Kidney (tissue), 22 donors: ENCODE measurements at places on chromosomes 1 and 21.

- no peak for DNase-seq
These were observed 247.6 kb downstream of the KCNJ6 start for GRCh38 chr21:37668462-37669239.

DNA sequence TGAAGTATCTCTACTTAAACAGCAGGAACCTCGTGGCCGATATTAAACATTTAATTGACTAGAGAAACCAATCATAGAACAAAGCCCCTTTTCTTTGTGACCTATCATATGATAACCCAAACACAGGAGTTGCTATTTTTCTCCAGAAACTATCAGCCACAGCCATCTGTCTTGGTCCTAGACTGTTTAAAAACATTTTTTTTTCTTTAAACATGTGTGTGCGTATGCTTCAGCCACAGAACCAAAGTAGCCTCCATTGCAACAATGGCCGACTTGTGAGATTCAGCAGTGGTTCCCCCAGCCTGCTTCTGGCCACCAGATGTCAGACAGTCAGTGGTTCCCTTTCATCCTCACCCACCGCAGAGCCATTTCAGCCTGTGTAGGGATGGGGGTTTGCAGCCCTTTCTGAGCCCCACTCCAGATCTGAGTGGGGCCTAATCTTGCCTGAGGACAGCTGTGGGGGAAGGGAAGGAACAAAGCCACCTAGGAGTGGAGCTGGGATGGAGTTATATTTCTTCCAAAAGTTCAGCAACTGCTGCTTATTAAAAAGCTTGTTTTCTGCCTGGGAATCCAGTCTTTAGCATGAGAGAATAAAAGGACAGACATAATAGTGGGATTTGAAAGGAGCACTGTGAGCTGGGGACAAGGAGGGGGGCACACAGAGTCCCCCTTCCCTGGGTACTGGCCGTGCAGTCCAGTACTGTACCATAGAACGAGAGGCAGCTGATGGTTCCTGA is 11.7 kb upstream of the IGSF3 start:
- no peak for DNase-seq

DNA sequence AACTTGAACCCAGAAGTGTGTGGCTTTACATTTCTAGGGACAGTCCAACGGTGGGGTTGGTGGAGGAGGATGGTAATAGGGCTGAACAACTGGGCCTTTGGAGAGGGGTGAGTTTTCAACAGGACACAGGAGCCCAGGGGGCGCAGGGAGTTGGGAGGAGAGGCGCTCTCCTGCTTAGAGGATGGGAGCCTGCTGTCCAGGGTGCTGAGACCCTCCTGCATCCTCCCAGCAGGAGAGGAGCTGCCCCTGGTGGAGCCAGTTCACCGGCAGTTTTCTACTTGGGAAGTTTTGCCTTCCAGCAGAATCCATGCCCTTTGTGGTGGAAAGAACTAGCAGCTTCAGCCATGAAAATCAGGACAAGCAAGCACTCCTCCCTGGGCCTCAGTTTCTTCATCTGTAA is 8.6 kb downstream of the KCNC4 start:
- no peak for DNase-seq

DNA sequence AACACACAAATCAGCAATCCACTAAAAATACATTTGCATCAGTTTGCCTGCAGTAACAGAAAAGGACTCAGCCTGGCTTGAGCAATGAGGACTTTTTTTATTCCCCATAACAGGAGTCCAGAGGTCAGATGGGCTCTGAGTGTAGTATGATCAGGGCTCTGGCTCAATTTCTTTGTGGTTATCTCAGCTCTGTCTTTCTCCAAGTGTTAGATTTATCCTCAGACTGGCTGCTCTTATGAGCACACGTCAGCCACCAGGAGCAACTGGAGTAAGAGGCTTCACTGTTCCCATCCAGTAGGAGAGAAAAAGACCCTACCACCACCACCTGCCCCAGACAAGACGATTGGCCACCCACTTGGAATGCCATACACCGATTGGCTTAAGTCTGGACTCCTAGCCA is 36.2 kb upstream of the KLHDC7A start:
- DNase-seq = no peak

- DNase-seq = no peak
These were observed 63.3 kb upstream of the PTGFR start for GRCh38 chr1:78427506-78427905.

GRCh38 chr1:13664451-13664850 is 35.5 kb upstream of the PRDM2 start:
- DNase-seq = no peak

DNA sequence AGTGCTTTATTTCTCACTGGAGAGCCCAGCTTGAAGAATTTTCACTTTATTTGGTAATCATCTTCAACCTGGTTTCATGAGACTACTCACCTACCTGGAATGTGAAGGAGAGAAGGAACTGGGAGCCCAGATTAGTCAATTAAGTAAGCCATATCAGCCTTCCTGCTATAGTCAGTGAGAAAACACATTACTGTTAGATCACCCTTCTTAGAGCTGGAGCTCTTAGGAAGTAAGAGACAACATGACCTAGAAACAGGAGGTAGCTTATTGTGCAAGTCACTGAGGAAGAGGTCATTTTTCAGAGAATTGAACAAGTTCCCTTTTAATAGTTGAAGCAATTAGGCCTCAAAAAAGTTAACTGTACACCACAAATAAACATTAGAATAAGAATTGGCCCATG is 49.2 kb upstream of the TEKT2 start:
- no peak for DNase-seq

DNA sequence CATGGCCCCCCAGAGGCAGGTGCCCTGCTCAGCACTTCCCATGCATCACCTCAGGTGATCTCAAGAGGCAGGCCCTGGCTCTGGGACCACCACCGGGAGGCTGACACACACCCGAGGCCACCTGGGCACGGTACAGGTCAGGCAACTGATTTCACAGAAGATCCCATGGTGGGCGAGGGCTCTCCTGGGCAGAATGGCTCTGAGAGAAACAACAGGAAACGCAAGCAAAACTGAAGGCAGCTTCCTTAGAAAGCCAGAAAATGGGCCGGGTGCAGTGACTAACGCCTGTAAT is 11.4 kb upstream of the SKI start:
- DNase-seq = no peak

- DNase-seq = no peak
These were observed 124.5 kb downstream of the GLIS1 start for GRCh38 chr1:53614231-53615021.

DNA sequence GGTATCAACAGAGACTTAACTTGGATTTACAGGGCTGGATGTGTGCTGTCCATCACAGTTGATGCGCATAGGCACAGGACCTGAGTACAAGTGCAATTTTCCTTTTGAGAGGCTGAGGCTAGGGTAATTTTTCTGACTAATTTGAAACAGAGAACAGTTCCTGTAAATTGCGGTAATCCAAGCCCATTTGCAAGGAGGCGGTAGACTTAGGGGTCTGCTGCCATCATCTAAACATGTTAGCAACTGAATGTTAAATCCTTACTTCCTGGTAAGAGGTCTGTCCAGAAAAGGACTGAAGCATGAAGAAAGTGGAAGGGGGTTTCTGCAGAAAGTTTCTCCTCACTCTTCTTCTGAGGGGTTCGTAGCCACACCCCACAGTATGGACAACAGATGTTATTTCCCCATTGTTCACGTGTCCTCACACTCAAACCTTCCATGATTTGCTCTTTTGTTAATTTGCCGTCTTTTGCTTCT is 23.7 kb upstream of the C1orf198 start:
- no peak for DNase-seq

- DNase-seq = peak; percentile 45
These were observed 43.6 kb upstream of the COL18A1 start for GRCh38 chr21:45361033-45361997.

DNA sequence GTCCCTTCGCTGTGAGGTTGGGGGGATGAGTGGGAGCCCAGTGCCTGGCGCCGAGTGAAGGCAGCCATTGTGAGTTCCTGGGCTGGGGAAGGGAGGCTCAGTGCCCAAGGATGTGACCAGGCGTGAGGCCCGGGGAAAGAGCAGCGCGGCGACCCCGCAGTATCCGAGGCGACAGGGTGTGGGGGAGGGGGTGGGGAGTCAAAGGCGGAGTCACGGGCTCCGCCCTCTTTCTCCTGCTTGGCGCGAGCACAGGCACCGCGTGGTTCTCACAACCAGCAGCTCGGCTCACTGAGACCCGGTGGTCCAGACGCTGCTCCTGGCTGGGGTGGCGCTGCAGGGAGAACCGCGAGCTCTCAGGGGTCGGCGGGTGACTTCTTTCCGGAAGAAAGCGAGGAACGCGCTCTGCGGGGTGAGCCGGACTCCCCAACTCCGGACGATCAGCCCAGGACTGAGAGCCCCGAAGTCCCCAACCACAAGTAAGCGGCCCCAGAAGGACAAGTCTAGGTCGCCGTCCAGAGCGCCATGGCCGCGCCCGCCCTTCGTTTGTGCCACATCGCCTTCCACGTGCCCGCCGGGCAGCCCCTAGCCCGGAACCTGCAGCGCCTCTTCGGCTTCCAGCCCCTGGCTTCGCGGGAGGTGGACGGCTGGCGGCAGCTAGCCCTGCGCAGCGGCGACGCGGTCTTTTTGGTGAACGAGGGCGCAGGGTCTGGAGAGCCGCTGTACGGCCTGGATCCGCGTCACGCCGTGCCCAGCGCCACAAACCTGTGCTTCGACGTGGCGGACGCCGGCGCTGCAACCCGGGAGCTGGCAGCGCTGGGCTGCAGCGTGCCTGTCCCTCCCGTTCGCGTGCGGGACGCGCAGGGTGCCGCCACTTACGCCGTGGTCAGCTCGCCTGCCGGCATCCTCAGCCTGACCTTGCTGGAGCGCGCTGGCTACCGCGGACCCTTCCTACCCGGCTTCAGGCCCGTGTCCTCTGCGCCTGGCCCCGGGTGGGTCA is at the start of gene HPDL:
TSS of gene HPDL (plus strand) at position 269 of the 997 bp plus-strand sequence. CDS start at position 523, 254 bp downstream.
- DNase-seq = peak; percentile 95

DNA sequence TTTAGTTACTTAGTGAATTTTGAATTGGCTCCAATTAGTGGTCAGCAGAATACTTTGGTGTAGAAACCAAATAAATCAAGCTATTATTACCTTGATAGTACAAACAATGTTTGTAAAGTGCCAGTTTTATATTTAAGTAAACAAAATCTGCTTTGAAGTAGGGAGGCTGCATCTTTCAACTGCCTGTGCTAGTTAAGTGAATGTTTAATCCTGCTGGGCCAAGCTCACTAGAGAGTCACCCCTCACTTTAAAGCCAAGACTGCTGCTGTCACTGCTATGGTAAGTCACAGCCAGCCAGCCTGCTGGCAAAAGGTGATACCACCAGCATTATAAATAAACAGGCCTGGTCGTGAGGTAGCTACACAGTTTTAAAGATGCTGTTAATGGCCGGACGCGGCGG is 10.3 kb upstream of the CFAP126 start:
- DNase-seq = no peak

- no peak for DNase-seq
These were observed 225.9 kb downstream of the KAZN start for GRCh38 chr1:14824314-14824915.

- peak; percentile 47 for DNase-seq
These were observed 843 bp downstream of the DIP2A start for GRCh38 chr21:46459356-46460112.

DNA sequence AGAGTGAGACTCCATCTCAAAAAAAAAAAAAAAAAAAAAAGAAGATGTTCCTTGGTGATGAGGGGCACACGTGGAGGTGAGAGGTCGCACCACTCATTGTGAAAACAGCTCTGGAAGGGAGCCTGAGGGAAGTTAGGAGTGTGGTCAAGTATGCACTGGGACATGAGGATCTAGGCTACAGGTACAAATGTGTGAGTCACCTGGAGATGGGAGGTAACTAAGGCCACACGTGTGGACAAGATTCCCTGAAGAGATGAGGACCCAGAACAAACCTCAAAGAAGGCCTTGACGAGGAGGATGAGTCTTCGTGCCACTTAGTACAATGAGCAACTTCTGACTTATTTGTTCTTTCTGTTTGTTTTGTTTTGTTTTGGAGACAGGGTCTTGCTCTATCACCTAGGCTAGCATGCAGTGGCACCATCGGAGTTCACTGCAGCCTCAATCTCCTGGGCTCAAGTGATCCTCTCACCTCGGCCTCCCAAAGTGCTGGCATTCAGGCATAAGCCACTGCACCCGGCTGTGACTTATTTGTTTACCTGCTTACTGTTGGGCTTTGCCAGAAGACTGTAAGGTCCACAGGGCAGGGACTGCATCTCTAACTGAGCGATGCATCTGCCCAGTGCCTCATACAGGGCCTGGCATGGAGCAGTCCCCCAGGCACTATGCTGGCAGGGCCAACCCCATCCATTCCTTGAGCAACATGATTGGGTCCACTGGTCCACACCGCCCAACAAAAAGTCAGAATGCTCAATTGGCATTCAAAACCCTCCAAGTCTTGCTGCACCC is 6.4 kb downstream of the ASAP3 start:
- DNase-seq = no peak

GRCh38 chr21:36288651-36289243 is 31.2 kb upstream of the MORC3 start:
- DNase-seq = no peak

DNA sequence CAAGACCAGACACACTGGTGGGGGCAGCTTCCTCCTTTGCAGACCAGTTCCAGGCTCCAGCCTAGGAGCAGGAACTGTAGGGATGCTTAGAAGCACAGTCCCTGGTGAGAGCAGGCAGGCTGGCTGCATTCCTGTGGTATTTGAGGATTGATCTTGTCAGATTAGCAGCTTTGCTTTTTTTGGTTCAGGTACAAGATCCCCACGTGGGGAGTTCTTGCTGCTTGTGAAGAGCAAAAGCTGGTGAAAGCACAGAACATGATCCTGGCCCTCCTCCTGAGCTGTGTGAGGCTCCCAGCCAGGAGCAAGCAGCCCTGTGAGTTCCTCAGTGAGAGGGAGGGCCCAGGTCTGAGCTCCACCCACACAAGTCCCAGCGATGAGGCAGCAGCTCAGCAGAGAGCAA is 75.3 kb upstream of the ARTN start:
- no peak for DNase-seq

DNA sequence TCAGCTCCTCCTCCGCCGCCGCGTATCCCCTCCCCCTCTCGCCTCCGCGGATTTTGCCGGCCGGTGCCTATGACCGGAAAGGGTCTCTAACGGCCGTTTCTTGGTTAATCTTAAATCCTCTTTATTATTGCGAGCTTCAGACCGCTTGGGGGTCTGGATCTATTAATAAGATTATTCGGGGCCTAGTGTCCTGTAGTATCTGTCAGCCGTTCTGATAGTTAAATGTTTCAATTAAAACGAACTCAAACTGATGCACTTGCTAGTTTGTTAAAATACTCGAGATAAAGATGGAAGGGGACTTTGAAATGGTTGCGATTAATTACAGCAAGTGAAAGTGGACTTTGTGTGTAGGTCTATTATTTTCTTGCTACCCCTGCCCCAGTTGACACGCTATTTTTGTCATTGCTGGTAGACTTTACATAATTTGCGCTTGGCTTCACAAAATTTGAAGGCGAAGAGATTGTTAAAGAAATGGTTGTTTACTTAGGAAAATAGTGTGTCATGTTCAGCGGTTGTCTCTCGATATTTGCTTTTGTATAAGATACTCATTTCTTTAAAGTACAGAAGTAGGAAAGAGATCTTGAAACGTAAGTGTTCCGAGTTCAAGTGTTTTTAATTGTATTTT is 779 bp downstream of the SON start:
- peak; percentile 91 for DNase-seq

GRCh38 chr1:17423781-17424245 is 15.7 kb downstream of the RCC2 start:
- no peak for DNase-seq

- no peak for DNase-seq
These were observed 337.1 kb downstream of the SIPA1L2 start for GRCh38 chr1:232292818-232293217.

GRCh38 chr1:93728480-93729131 is 47.0 kb upstream of the BCAR3 start:
- no peak for DNase-seq

GRCh38 chr1:10939654-10940450 is 72.6 kb upstream of the TARDBP start:
- no peak for DNase-seq
